ENCODE measurements at places on chromosomes 13 and 19.
A peak's percentile ranks its signal among the peaks of the same experiment; 100 is the strongest.

GRCh38 chr19:46859637-46860124 is 1.1 kb upstream of the ARHGAP35 start:
- peak; percentile 88 for DNase-seq

GRCh38 chr13:43981091-43981490 is 101.4 kb downstream of the LACC1 start:
- DNase-seq: no peak

GRCh38 chr19:35460608-35461007 is 12.6 kb downstream of the FFAR2 start:
- DNase-seq: no peak

DNA sequence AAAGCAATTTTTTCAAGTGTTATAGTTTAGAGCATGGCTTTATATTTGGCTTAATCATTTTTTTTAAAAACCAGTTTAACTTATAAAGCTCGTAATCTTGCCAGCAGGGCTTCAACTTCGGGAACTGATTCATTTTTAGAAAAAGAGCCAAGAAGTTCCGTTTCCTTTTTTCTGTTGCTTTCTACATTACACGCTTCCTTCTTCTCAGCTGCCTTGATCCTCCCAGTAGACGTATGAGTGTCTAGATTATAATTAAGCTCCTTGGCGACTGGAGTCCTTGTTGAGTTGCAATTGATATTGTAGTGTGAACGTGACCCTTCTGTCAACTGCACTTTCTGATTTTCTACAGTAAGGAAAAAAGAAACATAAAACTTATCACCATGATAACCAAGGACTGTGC is 497.2 kb downstream of the DIAPH3 start:
- DNase-seq: no peak

DNA sequence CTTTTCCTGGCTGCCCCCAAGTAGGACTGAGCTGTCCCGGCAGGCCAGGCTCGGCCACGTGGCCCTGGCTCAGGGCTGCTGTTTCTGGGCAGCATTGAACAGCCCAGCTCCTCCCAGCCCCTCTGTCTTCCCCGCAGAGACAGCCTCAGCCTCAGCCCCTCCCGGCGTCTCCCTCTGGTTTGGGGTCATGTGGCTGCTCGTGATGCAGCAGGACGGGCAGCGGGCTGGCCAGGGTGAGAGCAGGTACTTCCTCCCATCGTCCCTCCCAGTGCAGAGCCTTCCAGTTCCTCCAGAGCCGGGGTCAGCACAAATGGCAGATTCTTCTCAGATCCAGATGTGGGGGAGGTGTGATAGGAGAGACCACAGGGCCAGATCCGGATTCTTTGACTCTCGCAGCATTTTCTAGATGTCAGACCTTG is 114.6 kb downstream of the KDM4B start:
- DNase-seq: no peak

DNA sequence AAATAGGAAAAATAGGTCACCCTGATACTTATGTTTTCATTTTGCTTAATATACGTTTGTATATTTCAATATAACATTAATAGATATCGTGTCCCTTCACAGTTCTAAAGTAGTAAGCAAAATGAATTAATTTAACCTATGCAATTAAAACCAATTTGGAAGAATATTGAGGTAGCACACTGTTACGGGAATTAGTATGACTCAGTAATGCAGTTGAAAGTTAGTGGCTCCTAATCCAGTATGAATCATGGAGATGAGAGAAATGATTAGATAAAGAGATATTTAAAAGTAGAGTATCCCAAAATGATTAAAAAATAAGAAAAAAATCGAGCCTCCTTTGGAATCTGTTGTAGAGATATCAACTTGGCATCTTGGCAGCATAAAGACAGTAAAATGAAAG is 177.0 kb upstream of the SLITRK6 start:
- no peak for DNase-seq

DNA sequence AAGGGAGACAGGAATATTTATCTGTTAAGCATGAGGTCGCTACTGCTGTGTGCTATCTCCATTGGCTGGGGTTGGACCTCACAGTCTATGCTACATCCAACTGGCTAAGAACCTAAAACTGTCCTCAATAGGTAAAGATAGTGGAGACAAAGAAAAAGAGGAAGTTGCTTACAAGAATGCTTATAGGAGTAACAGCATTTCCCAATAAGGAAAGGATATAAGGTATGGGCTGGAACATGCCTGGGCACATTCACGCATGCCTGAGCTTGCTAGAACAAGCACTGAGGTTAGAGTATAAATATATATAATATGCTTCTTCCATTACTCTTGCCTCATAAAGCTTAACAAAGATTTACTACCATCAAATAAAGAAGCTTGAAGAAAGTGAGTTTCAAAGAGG is 47.9 kb upstream of the CEACAM21 start:
- DNase-seq: no peak

DNA sequence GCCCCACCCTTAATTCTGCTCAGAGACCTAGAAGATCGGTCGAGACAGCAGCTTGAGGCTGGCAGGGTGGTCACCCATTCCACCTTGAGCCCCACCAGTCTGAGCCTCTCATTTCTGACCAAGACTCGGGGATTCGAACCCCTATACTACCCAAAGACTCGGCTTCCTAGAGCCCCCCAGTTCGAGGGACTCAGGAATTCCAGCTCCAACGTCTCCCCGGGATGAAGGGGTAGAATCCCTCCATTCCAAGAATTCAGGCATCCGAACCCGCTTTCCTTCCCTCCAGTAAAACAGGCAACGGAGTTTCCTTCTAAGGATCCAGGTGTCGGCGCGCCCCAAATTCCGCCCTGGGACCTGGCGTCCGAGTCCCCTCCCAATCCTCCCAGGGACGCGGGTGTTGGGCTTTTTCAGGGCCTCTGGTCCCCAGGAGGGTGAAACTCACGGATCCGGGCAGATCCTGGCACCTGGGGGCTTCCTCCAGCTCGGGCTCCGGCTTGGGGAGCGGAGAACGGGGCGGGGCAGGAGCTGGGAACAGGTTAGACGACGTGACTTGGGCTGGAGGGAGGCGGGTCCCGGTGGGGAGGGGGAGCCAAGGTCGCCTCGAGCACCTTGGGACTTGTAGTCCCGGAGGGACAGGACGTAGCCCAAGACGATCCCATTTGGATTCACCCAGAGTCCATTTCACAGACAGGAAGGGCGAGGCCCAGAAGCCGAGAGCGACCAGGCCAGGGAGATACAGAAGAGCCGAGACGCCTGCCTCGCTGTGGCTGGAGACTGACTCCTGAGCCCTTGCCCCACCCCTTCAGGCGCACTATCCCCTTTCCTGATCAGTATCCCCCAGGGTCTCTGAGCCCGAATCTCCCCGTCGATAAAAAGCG is at the start of gene PPP1R13L:
PPP1R13L (minus strand) TSS at position 513 of the 878 bp plus-strand sequence. CDS start 6,751 bp downstream, outside the sequence.
- peak; percentile 71 for DNase-seq

DNA sequence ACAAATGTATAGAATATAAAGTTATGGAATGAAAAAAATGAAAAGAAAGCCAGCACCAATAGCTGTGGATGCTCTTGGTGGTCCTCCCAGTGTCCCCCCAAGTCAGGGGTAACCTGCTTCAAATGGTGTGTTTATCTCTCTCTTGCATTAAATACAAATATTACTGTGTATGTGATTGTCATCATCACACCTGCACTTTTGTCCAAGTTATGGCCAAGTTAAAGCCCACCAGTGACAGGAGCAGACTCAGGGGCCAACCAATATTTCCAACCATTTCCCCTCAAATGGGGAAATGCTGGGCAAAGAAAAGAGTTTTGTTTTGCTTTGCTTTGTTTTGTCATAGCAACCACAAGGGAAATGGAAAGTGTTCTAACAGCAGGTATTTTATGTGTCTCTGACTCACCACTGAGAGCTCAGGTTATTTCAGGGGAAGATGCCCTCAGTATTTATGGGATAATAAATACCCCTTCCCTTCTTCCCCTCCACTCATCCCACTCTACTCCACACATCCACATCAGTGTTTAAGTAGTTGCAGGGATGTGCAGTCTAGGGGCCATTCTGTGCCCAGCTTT is 133.6 kb downstream of the COL4A1 start:
- no peak for DNase-seq

DNA sequence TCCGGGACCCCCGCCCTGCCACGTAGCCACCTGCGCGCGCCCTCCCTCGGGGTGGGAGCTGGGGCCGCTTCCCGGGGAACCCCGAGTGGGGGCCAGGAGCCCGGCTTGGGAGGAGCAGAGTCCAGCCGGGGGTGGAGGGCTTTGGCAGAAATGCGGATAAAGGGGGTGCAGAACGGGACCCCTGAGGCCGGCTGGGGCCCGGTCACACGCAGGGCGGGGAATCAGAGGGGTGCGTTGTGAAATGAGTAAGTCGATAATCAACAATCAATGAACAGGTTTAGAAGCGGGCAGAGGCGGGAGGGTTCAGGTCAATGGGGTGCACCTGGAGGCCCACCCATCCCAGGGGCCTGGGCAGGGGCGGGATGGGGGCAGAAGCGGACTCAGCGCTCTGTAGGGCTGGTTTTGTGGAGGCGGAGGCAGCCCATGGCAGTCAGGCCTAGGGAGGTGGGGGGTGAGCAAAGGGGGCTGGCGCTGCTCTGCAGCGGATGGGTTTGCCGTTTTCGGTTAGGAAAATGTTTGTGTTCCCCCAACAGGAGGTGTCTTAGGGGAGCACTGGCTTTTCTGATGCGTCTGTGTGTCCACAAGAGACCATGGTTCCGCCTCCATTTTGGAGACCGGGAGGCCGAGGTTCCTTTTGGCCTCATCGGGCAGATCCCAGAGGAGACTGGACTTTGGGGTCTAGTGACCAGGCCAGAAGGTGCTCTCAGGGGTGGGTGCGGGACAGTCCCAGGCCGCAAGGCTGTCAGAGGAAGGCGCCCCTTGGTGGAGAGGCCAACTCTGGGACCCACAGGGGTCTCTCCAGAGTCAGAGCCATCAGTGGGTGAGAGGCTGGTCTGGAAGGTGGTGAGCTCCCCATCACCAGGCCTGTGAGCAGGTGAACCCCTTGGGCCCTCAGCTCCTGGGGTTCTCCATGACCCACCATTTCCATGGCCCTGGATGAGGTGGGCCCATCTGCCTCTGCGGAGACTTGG is 683 bp upstream of the DIRAS1 start:
- DNase-seq: no peak

DNA sequence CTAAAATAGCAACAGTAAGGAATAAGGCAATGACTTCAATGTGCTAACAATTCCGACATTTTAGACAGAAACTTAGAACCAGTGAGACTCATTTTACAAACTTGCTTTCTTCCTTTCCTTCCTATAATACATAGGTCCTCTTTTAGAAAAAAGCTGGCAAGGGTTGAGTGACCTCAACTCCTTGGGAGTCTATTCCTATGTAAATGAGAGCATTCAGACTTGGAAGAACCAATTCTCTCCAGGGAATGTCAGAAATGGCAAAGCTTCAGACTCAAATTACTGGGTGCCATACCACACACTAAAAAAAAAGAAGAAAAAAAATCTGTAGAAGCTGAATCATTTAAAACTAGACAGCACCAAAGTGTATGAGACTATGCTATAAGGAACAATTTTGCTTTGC is 1328.2 kb downstream of the OLFM4 start:
- no peak for DNase-seq

DNA sequence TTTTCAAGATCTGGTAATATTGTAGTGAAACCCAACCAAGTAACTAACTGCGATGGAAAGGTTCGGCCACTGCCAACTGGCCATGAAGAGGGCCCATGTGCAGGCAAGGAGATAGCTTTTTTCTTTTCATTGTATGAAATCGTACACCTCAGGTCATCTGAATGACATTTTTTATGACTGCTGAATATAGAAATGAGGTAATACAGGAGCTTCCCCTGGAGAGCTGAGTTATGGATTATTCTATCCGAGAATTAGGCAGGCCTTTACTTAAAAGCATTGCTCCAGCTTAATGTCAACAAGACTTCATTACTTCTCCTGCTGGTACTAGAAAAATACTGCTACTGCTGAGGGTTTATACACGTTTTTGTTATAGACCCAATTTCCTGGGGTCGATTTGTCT is 1215.6 kb downstream of the EFNB2 start:
- DNase-seq: no peak

- DNase-seq: no peak
These were observed 460.0 kb downstream of the RFC3 start for GRCh38 chr13:34277936-34278335.
